EL (cell line): ENCODE measurements at places on chromosomes 4 and X.

DNA sequence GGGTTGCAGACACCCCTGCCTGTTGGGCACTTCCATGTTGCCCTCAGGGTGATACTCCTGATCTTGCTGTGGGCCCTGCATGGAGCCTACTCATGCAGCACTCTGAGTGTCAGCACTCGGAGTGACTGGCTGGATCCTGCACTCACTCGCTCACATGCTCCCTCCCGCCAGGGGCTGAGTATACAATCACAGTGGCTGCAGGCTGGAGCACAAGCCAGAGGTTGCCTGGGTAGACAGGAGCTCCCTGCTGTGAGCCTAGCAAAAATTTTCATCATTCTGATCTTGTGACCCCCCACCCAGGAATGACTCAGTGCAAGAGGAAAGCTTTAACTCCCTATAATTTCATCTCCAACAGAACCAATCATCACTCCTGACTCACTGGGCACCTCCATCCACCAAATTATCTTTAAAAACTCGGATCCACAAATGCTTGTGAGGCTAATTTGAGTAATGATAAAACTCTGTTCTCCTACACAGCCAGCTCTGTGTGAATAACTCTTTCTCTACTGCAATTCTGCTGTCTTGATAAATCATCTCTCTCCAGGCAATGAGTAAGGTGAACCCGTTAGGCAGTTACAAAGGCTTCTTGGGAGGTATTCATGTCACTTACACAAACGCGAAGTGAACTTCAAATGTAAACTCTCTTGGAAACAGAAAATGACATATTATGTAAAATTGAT lies 1180.8 kb upstream of the PABPC4L start:
- DNase-seq, result peak; percentile 21

DNA sequence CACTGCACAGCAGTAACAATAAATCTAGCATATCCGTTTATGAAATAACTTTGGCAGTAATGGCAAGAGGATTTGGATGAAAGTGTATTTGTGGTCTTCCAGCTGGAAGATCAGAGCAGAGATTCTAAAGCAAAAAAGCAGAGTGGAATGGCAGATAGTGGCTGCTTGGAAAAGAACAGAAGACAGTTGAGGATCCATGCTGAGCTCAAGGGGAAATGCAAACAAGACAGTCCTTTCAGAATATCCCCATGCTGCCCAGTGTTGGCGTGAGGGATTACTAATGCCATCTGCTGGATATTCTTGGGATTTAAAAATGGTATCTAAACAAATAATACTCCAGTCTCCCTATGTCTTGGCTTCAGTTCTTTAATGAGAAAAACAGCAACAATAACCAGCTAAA lies 629.1 kb upstream of the ATOH1 start:
- peak; percentile 2 for DNase-seq

DNA sequence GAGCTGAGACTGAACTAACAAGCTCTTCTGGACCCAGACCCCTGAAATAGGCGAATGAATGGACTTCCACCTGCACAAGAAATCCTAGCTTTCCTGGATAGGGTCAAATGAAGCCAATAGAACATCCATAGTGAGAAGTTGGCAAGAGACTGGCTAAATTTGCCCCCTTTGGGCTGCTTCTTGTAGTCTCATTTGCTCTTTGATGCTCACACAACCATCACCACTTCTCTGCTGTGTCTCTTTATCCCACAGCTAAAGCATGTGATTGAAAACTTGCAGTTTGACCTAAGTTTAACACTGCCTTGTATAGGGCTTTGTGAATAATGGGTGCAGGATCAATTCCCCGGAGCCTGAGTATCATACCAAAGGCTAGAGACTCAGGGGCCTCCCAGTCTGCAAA lies 38.2 kb downstream of the NLGN3 start:
- DNase-seq, result no peak

DNA sequence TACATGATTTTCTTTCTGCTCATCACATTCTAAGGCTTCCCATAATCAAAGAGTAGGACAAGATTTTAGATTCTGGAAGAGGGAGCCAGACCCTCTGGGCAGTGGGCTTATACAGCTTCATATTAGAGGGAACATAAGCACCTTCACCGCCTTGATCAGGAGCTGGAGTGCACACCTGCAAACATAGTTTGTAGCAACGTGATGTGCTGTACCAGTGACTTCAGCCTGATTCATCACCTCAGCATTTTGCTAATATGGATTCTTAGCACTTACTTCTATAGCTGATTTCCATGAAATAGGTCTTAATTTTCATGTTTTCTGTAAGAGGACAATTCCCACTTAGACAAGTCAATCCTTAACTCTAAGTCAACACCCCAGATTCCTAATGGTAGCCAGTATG lies 36.7 kb downstream of the PCDH18 start:
- DNase-seq, result no peak

GRCh38 chr4:125519371-125520146 lies 204.8 kb downstream of the FAT4 start:
- no peak for DNase-seq
